ENCODE measurements at places on chromosomes 1 and 21.

- no peak for DNase-seq
These were observed 16.8 kb upstream of the PLEKHG5 start for GRCh38 chr1:6508154-6508815.

DNA sequence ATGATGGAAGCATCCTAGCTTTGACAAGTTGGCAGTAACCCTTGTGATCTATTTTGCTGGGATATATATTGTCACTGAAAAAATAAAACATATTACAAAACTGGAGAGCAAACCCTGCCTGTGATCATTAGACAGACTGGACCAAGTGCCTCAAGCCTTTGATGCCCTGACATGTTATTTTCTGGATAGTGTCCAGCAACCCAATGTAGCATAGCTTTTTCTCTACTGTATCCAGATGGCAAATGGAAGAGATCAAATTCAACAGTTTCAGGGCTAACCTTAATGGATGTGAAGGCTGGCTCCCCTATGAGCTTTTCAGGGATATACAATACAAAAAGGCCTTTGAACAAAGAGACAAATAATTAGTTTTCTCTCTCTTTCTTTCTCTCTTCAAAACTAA, 25.1 kb downstream of the WARS2 start:
- DNase-seq: no peak

- DNase-seq: no peak
These were observed 21.9 kb downstream of the MCOLN2 start for GRCh38 chr1:84975035-84975434.

GRCh38 chr1:165445388-165445787, 462 bp upstream of the RXRG start:
- no peak for DNase-seq

- no peak for DNase-seq
These were observed 20.6 kb upstream of the RCAN3 start for GRCh38 chr1:24481843-24482610.

Measured in GM04504 (cell line).